Stimulated activated CD8-positive, alpha-beta memory T cell treated with anti-CD3 and anti-CD28 coated beads, Interleukin-12 subunit alpha, Interleukin-12 subunit beta, amount 100 ng/mL, for 1 hour (primary cell): ENCODE measurements at places on chromosomes 6 and 20.

DNA sequence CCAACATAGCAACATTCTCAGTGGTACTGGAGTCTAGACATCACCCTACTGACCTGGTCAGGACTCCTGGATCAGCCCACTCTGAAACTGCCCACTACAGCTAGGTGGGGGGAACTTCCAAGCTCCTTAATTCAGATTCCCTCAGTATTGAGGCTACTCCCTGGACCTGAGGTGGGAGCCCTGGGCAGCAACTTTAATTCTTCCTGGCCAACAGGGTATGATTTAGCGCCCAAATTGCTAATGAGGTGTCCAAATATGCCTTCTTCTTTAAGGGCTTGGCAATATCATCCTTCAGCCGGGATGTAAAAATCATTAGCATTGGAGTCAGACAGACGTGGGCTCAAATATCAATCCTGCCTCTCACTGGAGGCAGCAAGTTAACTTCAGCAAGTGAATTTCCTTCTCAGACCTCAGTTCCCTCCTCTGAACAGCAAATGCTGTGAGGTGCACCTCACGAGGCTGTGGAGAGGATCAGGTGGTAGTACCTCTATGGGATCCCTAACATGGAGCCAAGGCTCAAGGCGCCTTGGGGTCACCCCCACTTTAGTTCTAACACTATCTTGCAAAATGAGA, 27.6 kb downstream of the NEDD9 start:
- DNase-seq, result no peak

GRCh38 chr6:47595785-47596184, 102.6 kb upstream of the ADGRF4 start:
- no peak for DNase-seq

- no peak for DNase-seq
These were observed at the start of gene SYNGAP1 for GRCh38 chr6:33419580-33420490. SYNGAP1 (plus strand) TSS chr6:33420065; CDS start chr6:33420265, 200 bp downstream.

- no peak for DNase-seq
These were observed 115.6 kb upstream of the PTPN1 start for GRCh38 chr20:50394569-50394968.

DNA sequence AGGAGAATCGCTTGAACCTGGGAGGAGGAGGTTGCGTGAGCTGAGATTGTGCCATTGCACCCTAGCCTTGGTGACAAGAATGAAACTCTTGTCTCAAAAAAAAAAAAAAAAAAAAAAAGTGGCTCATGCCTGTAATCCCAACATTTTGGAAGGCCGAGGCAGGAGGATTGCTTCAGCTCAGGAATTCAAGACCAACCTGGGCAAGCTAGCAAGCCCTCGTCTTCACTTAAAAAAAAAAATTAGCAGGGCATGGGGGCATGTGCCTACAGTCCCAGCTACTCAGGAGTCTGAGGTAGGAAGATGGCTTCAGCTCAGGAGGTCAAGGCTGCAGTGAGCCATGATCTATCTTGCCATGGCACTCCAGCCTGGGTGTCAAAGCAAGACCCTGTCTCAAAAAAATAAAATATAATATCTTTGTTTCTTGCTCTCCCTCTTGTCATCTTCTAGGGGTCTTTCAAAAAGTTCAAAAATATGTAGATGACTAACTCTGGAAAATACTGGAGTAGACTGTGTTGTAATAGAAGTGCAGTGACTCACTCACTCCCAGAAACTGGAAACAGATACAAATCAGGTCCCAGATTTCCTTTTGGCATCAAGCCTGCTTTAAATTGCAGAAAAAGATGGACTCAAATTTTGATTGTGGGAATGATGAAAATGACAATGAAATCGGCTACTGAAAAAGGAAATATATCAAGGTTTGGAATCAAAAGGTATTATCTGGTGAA, 2.8 kb upstream of the GINM1 start:
- DNase-seq, result no peak

GRCh38 chr20:10958279-10958678, 284.5 kb upstream of the JAG1 start:
- DNase-seq, result no peak
